MV-4-11 (cell line): ENCODE measurements at places on chromosomes 16 and 17.

GRCh38 chr16:74304164-74304834 is 7.7 kb downstream of the PSMD7 start:
- DNase-seq, result peak; percentile 16

DNA sequence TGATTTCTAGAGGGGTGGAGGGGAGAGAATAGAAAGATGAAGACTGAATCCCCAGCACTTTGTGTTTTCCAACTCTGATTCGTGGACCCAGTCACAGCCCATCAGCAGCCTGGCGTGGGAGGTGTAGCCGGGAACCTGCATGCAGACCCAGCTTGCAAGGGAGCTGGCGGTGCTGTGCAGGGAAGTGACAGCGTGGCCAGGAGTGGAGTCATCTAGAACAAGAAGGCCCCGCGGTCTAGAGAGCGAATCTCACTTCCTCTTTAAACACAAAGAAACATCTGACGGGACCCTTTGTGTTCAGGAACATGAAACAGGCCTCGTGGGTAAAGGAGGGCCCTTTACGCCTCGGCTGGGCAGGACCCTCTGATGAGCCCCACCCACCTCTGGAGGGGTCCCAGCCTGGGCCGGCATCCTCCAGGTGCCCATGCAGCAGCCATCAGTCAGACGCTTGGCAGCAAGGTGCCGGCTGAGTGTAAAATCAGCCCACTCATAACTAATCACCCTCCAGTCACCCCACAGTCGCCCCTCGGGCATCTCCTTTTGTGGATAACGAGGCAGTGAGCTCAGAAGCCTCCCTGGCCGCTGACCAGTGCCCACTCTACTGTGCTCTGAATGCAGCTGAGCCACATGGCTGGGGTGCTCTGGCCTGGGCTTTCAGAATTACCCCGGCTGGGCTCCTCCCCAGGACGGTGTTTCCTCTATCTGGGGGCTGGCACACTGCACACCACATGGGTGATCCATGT is 4.4 kb downstream of the SNAI3 start:
- peak; percentile 98 for DNase-seq

- DNase-seq, result no peak
Observed at GRCh38 chr17:15287538-15288267, 22.6 kb upstream of the PMP22 start.

- DNase-seq, result no peak
Observed at GRCh38 chr17:2815781-2816185, 19.5 kb downstream of the RAP1GAP2 start.

DNA sequence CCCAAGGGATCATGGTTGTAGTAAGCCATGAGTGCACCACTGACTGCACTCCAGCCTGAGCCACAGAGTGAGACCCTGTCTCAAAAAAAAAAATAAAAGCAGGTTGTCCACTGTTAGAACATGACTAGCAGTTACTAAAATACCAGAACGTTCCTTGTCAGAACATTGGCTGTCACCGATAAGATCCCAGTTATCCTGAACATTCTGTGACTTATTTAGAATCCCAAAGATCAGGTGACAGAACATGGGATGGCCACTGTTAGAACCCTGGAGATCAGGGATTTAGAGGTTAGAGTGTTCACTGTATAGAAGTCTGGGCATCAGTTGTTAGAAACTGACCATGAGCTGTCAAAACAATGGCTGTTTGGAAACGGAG is 8.6 kb downstream of the CES4A start:
- DNase-seq, result no peak

- peak; percentile 54 for DNase-seq
Observed at GRCh38 chr16:68792465-68793324, 50.6 kb upstream of the TANGO6 start.
